ENCODE measurements at places on chromosomes 16 and 17. TPM values are rescaled to one million over a fixed set of nuclear protein-coding genes. Genes with fewer than 3 reads are reported as not detected.

- no peak for DNase-seq
These were observed 13.3 kb upstream of the ACSF3 start for GRCh38 chr16:89080196-89080853.

DNA sequence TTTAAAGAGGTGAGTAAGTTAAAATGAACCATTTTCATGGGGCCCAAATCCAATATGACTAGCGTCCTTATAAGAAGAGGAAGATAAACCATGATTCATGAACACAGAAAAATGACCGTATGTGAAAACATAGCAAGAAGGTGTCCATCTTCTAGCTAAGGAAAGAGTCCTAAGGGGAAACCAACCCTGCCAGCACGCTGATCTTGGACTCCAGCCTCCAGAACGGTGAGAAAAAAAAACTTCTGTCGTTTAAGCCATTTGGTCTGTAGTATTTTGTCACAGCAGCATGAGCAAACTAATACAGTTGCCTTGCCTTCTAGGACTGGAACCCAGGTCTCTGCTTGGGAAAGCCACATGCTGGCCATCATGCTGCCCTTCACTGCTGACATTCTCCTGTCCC is 4.2 kb upstream of the TMEM132E start:
- DNase-seq: no peak

- DNase-seq: no peak
These were observed 33.2 kb downstream of the TIMM22 start for GRCh38 chr17:1029922-1030644.

GRCh38 chr16:90023078-90023447 is 3.8 kb upstream of the DBNDD1 start:
- no peak for DNase-seq

GRCh38 chr17:76208120-76208519 is 32.2 kb downstream of the RNF157 start:
- DNase-seq: no peak

GRCh38 chr17:15106540-15106939 is 158.6 kb downstream of the PMP22 start:
- no peak for DNase-seq

- no peak for DNase-seq
These were observed 27.7 kb upstream of the WFIKKN2 start for GRCh38 chr17:50807675-50808074.

DNA sequence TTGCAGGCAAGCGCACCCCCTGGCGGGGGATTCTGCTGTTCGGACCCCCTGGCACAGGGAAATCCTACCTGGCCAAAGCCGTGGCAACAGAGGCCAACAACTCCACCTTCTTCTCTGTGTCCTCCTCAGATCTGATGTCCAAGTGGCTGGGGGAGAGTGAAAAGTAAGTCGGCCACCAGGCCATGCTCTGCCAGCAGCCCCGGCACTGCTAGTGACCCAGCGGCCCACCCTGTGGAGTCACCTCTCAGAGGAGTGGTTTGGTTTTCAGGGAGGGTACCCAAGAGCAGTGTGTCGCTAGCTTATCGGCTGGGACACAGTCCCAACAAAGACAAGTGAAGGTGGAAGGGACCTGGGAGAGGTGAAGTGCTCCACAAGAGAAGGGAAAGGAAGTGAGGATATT is 8.2 kb downstream of the VPS4A start:
- peak; percentile 76 for DNase-seq

DNA sequence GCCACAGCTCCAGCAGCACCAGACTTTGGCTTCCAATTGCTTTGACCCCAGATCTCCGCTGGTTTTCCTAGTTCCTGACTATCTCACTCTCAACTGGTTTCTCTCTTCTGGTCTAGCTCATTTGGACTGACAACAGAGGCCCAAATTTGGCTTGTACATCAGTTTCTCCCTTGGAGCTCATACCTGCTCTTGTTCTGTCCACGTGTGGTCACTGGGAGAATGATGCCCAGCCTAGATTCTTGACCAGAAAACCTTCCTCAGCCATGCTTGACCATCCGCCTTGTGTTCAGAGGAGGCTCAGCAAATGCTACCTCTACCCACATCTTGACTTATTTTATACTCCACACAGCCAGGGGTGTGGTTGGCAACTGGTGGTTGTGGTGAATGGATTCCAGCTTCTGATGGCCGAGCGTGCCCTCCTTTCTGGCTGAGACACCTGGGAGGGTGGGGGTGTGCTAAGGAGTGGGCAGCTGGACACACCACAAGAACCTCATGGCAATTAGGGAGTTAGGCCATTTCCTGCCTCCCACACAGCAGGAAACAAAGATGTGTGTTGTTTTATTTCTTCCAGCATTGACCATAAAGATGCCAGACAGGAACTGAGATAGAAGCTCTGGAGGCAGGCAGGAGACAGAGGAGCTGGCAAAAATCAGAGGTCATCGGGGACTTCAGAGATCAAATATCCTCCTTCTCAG is 93.8 kb upstream of the FAM20A start:
- no peak for DNase-seq

DNA sequence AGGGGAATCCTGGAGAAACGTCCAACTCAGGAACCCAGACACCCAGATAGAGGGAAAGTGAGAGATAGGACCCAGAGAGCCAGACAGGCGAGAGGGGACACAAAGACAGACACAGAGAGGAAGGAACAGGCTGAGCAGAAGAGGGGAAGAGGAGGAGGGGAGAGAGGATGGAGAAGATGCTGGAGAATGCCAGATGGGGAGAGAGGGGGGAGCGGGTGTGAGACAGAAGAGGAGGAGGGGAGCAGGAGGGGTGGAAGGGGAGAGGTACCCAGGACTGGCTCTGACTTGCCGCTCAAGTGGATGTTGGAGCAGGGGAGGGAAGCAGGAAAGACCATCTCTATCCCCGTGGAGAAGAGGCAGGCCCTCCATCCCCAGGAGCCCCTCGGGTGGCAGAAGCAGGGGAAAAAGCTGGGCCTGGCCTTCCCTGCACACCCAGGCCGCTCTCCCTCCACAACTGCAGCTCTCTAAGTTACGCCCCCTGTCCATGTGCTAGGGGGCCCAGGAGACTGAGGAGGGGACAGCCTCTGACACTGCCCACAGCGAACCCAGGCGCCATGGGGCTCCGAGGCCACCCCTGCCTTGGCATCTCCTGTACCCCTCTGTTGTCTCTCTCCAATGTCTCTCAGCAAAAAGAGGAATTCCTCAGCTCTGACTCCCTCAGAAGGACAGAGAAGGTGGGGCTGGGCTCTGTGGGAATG is 4.8 kb downstream of the PPP1R9B start:
- no peak for DNase-seq

GRCh38 chr17:2862197-2862596 is 66.0 kb downstream of the RAP1GAP2 start:
- no peak for DNase-seq

The ABCC11 gene
- total RNA-seq: 0.44 TPM

The CMTR2 gene
- total RNA-seq: 17.2 TPM

The CDH13 gene
- total RNA-seq: 45.1 TPM

The CDH3 gene
- total RNA-seq: 1.1 TPM

The KRTAP2-2 gene
- not detected for total RNA-seq

The SLC7A6OS gene
- 12.7 TPM for total RNA-seq

The C17orf78 gene
- not detected for total RNA-seq

The CTRB2 gene
- total RNA-seq: not detected

The SLX1A gene
- 16.1 TPM for total RNA-seq

Measured in chondrocyte (in vitro differentiated cells).